T-helper 17 cell (primary cell): ENCODE measurements at places on chromosomes 11 and 22.
A peak's percentile ranks its signal among the peaks of the same experiment; 100 is the strongest.

DNA sequence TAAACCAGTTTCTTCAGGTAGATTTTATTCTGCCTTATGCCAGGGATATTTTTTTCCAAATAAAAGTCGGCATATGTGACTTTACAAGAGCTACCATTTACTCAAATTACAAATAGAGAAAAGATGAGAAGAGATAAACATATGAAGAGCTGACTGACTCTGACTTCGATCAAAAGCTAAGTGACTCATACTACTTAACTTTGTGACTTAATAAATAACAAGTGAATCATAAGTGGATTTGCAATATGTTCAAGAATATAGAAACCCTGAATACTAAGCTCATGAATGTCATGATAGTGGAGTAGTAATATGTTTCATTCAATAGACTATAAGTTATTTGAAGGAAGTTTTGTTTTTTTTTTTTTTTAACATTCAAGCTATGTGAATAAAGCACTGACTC is 130.5 kb upstream of the ANO3 start:
- no peak for DNase-seq

- DNase-seq = no peak
Observed at GRCh38 chr11:2726964-2727363, 27.2 kb upstream of the KCNQ1OT1 start.

GRCh38 chr22:38397189-38398085 is 57.6 kb downstream of the KCNJ4 start:
- peak; percentile 30 for DNase-seq

DNA sequence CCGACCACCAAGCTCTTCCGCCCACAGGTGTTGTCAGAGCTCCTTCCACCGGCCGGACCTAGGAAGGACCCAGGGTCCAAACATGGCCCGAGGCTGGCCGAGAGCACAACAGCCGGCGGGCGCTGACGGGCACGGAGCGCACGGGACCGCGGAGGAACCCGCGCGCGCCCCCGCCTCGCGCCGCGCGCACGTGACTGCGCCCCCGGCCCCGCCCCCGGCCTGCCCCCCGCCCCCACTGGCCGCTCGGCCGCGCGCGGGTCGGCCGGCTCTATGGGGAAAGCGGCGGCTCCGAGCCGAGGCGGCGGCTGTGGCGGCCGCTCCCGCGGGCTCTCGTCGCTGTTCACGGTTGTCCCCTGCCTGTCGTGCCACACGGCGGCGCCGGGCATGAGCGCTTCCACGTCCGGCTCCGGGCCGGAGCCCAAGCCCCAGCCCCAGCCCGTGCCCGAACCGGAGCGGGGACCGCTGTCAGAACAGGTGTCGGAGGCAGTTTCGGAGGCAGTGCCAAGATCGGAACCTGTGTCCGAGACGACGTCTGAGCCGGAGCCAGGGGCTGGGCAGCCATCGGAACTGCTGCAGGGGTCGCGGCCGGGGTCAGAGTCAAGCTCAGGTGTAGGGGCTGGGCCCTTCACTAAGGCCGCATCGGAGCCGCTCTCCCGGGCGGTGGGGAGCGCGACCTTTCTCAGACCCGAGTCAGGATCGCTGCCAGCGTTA is at the start of gene OSBP2:
OSBP2 (plus strand) TSS at position 235 of the 711 bp plus-strand sequence; CDS start at position 271, 36 bp downstream.
- peak; percentile 18 for DNase-seq

GRCh38 chr11:107898270-107898669 is 30.0 kb upstream of the RAB39A start:
- no peak for DNase-seq

GRCh38 chr22:32199341-32199740 is 5.5 kb downstream of the RFPL2 start:
- no peak for DNase-seq

DNA sequence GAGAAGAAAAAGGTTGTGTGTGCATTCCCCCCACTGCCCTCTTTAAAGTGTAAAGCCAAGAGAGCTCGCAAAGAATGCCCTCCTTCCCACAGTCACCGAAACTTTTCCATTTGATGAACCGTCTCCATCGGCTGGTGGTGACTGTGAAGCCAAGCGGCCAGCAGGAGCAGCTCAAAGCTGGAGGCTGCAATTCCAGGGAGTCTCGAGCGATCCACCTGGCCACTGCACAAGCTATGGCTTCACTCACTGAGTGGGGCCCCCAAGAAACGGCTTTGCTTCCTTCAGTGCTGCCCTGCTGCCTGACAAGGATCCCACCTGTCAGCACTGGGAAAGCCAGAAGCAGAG is 117.7 kb downstream of the ABTB2 start:
- DNase-seq = no peak

- DNase-seq = no peak
Observed at GRCh38 chr11:68309621-68310185, 2.7 kb upstream of the LRP5 start.

- DNase-seq = no peak
Observed at GRCh38 chr22:46846150-46846831, 83.8 kb downstream of the TBC1D22A start.

- no peak for DNase-seq
Observed at GRCh38 chr11:86383041-86383955, 8.6 kb downstream of the CCDC81 start.

DNA sequence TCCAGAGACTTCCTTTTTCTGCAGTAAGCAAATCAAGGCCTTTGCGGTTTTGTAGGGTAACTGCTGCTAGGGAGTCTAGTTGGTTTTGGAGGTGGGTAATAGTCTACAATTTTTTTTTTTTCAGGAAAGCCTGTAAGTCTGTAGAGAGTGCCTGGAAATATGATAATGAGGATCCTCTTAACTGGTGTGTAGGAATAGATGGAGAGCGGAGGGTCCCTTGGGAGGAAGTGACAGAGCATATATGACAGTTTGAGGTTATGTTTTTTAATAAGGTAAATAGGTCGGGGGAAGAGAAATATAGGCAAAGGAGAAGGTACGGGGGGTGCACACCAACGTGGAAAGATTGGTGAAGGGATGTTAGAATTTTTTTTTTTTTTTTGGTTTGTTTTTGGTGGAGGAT is 25.9 kb downstream of the ZNF195 start:
- no peak for DNase-seq

- DNase-seq = no peak
Observed at GRCh38 chr11:94737171-94737611, 31.0 kb upstream of the AMOTL1 start.

- DNase-seq = no peak
Observed at GRCh38 chr22:17536269-17536668, 27.0 kb upstream of the SLC25A18 start.

DNA sequence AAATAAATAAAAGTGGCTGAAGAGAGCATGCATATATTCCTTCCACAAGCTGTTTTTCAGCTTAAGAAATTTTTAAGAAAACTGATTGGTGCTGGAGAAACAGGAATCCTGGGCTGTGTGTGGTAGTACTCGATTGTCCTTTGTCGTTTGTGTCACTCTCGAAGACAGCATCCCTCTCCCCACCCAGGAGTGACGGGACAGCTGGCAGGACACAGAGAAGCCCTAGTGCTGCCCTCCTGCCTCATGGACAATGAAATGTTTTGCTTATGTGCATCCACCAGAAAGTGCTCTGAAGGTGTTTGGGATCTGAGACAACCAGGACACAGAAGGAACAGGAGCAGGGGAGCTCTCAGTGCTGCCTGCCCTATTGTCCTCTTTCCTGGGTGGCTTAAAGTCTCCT is 12.8 kb downstream of the PLAAT4 start:
- DNase-seq = no peak

- DNase-seq = no peak
Observed at GRCh38 chr11:16418428-16419097, 62.2 kb upstream of the SOX6 start.

DNA sequence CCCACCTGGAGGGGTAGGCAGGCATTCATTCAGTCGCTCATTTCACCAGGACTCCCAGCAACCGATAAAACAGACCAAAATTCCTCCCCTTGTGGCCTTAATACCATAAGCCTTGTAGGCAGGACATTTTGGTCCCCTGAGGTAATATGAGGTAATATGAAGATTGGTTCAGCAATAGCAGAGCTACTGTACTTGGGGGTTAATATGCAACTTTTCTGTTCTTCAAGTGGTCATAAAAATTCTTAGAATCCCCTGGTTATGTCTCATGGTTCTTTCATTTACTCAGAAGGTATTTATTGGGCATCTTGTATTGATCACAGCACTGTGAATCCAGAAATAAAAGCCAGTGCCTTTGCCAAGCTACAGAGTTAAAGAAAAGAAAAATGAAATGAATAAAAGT is 29.8 kb downstream of the SHISA8 start:
- DNase-seq = no peak

DNA sequence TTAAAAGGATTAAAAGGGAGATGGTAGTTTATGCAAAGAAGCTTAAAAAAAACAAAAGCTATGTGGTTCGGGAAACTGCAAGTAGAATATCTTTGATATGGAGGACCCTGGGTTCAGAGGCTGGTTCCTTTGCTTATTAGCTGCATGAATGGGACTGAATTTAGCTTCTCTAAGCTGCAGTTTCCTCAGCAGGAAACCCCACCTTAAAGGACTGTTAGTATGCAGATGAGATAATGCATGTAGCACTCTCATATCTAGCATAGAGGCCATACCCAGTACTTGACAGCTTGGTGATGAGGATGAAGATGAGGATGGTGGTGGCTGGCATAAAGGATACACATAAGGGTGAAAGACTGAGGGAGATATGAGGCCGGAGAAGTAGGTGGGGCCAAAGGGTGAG is 134.6 kb downstream of the RRAS2 start:
- no peak for DNase-seq

DNA sequence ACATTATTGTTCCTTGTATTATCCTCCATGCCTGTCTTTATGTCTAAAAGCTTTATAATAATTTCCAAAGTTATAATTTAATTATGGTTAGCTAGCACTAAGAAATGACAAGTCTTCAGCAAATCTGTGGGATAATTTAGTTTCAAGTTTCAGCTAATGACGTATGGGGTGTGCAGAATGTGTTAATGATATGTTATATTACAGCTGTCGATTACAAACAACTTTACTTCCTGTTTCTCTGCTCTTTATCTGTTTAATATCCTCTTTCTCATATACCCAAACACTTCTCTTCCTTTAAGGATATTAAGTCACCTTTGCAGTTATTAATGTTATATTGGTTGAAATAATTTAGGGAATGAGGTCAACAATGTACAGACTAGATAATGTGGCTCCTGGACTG is 161.8 kb downstream of the CASP12 start:
- no peak for DNase-seq

GRCh38 chr11:96324912-96325311 is 18.1 kb downstream of the MAML2 start:
- no peak for DNase-seq

- peak; percentile 52 for DNase-seq
Observed at GRCh38 chr22:20418211-20418788, 19.3 kb downstream of the SCARF2 start.

DNA sequence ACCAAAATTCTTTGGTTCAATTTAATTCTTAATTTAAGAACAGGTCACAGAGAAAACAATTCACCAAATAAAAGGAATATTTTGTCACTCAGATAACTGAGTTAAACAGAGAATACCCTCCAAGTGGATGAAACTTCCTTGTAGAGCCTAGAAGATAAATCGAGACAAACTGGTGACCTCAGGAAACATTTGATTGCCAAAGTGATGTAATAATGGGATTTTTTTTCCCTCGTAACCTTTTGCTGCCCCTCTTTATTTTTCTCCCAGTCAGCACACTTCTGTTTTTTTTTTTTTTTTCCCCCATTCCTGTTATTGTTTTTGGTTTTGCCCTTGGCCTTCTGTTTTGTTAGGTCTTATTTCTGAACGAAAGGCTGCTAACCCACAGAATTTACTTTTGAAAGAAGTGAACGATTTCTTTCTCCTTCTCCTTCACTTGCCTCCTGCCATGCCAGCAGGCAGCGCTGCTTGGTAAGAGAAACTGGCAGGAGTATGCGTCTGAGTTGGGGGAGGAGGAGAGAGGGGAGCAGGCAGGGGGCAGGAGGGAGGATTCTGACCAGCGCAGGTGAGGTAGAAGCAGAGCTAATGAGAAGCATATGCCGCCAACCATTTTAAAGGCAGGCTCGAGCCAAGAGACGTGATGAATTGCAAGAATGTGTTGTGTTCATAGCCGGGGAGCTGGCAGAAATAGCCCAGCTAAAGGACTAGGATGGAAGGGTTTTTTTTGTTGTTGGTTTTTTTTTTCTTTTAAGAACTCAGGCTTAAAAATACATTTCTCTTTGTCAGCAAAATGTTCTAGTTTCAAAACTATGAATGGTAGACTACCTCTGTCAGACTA is 121.9 kb upstream of the MTMR2 start:
- DNase-seq = no peak

- no peak for DNase-seq
Observed at GRCh38 chr11:63762654-63763495, 5.7 kb downstream of the ZFTA start.

DNA sequence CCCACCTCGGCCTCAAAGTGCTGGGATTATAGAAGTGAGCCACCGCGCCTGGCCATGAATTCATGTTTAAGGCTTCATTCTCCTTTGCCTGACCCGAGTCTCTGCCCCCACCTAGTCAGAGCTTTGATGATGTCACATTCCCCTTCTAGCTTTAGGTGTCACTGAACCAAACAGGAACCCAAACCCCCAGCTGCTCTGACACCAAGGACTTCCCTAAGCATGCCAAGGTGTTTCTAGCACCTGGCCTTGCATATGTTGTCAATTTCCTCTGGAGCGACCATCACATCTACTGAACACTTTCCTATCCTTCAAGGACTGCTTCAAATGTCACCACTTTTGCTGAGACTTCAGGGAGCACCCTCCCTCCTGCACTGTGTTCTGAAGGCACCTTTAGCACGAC is 2.3 kb downstream of the F2 start:
- DNase-seq = no peak

GRCh38 chr11:125202362-125202880 is 37.9 kb downstream of the PKNOX2 start:
- no peak for DNase-seq

- no peak for DNase-seq
Observed at GRCh38 chr11:131904756-131905155, 534.3 kb downstream of the NTM start.

DNA sequence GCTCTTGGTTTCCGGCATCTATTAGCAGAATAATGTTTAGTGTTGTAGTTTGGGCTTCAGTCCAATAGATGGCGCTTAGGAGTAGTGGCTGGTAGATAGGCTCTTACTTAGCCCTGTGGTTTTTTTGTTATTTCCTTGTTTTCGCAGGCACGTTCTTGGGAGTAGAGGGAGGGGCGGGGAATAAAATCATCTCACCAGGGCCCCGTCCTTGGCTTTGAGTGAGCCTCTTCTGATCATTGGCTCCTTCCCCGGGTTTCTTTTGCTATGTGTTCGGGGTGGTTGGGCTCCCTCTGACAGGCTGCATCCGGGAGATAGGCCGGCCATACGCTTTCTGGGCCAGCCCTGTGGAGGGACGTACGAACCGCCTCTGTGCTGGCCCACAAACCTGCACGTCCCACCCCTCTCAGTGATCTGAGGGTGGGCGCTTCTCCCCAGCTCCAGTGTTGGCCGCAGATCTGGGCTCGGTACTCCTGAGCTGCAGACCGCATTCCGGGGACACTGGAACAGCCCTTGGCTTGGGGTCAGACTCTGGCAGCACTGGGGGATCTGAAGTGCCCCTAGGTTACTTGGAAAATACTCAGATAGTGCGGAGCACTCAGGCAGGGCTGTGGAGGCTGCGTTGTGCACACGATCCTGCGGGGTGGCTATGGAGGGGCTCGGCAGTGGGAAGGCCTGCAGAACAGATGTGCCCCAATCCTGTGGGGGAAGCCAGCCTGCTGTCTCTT is 217.0 kb downstream of the DYNC2H1 start:
- DNase-seq = no peak
